Activated CD4-positive, alpha-beta T cell treated with anti-CD3 and anti-CD28 coated beads, Interleukin-2, amount 50 U/mL, for 48 hours (primary cell): ENCODE measurements at places on chromosomes 1 and 21.

GRCh38 chr1:184789884-184790283 lies 35.2 kb upstream of the EDEM3 start:
- no peak for DNase-seq

DNA sequence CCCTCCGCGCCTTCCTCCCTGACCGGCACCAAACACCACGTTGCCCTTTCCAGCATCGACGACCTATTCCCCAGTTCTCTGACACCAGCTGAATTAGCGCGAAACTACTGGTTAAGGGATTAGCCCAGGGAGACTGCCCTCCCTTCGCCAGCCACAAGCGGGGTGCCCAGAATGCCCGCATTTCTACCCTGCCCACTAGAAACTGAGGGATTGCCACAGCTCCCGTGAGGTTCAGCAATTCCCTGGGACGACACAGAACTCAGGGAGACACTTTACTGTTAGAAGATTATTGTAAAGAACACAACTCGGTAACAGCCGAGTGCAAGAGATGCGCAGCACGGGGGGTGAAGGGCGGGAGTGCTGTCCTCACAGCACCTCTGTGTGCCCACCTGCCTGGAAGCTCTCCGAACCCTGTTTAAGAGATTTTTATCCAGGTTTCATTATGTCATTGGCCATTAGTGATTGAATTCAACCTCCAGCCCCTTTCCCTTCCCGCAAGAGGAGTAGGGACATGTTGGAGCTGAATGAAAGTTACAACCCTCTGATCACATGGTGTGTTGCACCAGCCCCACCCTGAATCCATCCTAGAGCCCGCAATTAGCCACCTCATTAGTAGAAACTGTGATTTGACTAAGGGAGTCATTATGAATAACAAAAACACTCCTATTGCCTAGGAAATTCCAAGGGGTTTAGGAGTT lies 15.8 kb upstream of the RIPPLY3 start:
- no peak for DNase-seq

DNA sequence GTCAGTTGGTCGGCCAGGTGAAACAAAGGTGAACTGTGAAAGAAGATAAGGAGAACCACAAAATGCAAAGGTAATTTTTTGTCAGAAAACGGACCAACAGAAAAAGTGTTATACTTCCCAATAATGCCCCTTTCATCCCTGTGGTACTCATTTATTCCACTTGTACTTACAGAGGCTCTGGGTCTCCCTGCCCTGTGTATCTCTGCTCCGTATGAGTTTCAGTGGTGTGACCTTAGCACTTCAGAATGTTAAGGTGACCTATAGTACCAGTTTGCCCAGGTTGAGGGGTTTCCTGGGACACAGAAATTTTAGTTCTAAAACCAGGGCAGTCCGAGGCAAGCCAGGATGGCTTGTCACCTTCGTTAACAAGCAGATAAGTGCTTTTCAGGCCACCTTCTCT lies 254.8 kb downstream of the OLFM3 start:
- no peak for DNase-seq

DNA sequence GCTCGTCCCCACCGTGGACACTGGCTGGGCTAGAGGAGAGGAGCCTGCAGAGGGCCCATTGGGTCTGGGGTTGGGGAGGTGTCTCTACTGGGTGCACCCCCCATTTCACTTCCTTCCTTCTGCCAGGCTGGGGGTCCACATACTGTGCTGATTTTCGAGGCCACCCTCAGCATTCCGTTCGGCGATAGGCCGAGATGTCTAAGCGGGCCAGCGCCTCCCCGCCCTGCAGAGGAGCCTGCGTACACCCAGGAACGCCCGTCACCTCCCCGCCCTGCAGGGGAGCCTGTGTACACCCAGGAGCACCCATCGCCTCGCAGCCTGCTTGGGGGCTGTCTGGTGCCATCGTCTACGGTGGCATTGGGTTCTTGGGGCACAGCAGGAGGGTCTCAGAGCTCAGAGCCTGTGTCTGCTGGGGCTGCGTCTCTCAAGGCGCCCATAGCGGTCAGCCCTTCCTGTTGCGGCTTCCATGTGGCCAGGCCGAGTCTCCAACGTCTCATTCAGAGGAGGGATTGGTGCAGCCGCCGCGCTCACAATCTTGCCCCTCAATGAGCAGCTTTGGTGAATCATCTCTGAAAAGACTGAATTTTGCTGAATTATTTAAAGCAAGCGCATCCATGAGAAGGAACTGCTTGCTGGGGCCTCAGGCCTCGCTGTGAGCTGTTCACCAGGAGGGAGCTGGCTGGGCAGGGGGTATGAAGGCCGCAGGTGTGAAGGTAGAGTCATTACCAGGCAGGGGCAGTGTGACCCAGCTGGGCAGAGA lies 30.7 kb upstream of the AGPAT3 start:
- no peak for DNase-seq

DNA sequence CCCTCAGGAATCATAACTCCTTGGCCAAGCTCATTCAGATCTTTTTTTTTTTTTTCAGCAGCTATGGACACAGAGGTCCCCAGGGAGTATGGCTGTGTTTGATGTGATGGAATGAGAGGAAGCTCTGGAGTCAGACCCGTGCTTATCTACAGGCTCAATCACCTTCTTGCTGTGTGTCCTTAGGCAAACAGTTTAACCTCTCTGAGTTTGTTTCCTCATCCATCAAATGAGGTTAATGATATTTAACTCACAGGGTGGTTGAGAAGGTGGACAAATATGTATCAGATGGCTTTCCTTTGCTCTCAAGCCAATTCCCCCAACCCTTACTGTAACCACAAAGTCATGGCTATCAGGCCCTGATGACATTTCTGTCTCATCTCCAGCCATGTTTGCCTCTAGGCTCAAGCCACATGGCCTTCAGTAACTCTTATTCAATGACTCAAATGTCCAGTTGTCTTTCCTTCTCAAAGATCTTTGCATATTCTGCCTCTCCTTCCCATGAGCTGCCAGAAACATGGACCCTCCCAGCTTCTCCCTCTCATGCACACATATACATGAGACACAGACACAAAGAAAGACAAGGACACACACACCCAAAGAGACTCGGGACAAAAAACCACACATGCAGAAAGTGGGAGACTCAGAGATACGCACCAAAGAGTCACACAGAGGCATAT lies 303.5 kb upstream of the KAZN start:
- no peak for DNase-seq

GRCh38 chr1:238681021-238681420 lies 705.3 kb upstream of the CHRM3 start:
- DNase-seq, result no peak

DNA sequence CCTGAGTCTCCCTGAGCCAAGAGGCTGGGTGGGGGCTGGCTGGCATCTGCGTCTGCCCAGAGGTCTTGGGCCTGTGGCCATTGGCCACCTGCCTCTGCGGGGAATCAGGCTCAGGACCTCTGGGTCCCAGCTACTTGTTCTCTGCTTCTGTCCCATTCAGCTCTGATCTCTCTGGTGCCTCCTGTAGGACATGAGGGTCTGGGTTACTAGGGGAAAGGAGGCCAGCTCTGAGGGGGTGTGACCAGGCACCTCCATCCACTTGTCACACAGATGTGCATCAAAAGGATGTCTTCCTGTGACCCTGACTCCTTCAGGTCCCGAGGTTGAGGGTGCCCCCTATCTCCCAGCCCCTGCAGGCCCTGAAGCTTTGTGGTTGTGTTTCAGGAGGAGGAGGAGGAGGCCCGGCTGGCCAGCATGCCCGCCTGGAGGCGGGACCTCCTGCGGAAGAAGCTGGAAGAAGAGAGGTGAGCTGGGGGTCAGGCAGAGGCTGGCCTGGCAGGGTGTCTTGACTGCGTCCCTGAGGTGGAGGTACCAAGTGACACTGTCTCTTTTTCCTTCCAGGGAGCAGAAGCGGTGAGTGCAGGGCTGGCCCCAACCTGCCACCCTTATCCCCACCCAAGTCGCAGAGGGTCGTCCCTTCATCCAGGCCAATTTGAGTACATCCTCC lies 9.0 kb downstream of the TNFRSF25 start:
- no peak for DNase-seq

GRCh38 chr1:20174937-20175666 lies 10.8 kb upstream of the UBXN10 start:
- no peak for DNase-seq

- no peak for DNase-seq
These were observed 11.0 kb upstream of the TMEM200B start for GRCh38 chr1:29134695-29135028.

GRCh38 chr1:28631713-28632112 lies 11.2 kb downstream of the TAF12 start:
- DNase-seq, result no peak

DNA sequence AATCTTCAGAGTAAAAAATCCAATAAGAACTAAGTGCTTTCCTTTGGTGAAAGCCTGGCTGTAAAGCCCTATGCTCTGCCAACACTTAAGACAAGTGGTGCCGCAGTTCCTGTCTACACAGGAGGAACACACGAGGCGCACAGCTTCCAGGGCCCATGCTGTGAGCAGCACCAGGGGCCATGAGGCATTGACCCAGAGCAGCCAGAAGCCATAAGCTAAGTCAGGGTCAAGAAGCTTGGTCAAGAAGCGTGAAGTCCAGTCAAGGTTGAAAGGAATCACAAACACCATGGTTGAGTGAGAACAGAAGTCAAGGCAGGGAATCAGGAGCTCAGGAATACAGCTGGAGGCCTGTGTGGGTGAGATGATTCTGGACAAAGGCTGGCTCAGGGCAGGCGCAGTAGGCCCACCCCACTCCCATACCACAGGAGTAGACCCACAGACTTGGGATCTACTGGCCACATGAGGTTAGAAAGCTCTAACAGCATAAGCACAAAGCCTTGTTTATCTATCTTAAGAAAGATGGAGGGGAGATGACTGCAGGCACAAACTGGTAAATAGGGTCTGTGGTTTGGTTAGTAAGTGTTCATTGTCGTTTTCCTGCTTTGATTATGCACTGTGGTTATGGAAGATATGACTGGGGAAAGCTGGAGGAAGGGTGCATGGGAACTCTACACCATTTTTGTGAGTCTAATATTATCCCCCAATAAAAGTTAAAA lies 42.9 kb upstream of the RCAN3 start:
- DNase-seq, result no peak

DNA sequence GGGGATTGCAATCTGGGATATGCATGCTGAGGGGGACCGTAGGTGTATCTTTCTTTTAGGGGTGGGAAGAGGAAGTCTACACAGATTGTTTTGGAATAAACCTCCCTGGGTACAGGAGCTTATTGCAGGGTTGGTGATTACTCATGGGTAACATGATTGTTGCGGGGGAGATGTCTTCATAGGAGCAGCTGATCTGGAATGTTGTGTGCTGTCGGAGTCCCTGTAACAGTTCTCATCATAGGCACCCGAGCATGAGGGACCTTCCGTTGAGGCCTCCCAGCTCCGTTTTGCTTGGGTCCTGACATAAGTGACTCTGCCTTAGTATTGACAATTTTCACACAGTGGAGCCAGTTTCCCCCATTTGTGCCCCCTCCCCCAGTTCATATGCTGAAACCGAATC lies 4.2 kb upstream of the PRXL2B start:
- DNase-seq, result no peak

GRCh38 chr1:151897991-151898431 lies 11.3 kb downstream of the THEM4 start:
- DNase-seq, result peak; percentile 10

DNA sequence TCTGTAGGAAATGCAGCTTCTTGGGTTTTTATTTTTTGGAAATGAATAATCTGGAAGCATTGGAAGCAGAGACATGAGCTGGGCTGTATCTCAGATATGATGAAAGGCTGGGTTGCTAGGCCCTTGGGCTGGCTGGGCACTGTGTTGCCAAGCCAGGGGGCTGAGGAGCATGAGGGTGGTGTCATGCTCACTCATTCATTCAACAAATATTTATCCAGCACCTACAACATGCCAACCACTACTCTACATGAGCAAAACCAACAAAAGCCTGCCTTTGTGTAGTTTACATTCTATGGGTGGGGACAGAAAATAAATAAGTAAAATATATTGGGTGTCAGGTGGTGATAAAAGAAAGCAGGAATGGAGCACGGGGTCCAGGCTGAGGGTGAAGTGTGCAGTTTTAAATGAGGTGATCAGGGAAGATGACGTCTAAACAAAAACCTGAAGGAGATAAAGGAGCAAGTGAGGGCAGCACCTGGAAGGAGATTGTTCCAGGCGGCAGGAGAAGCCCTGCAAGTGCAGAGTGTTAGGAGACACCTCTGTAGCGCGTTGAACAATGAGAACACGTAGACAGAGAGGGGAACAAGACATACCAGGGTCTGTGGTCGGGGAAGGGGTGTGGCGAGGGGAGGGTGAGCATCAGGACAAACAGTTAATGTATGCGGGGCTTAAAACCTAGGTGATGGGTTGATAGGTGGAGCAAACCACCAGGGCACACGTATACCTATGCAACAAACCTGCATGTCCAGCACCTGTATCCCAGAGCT lies 10.9 kb downstream of the TAGLN2 start:
- no peak for DNase-seq

- DNase-seq, result no peak
These were observed 75.2 kb downstream of the PLPPR5 start for GRCh38 chr1:98929437-98929836.

DNA sequence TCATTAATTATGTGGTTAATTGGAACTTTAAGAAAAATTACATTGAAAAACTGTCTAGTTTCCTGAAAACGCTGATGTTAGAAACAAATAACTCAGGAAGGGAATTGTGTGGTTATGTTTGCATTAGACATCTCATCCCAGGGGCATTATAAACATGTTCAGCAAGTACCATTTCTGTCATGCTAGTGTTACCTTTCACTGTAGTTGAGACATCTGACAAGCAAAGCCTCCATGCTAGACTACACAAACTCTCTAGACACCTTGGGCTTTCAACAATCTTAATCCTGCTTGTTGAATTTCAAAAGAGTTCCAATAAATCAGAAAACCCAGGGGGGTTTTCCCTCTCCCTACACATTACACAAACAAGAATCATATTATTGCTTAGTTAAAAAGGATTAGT lies 536.8 kb downstream of the KCNT2 start:
- no peak for DNase-seq

DNA sequence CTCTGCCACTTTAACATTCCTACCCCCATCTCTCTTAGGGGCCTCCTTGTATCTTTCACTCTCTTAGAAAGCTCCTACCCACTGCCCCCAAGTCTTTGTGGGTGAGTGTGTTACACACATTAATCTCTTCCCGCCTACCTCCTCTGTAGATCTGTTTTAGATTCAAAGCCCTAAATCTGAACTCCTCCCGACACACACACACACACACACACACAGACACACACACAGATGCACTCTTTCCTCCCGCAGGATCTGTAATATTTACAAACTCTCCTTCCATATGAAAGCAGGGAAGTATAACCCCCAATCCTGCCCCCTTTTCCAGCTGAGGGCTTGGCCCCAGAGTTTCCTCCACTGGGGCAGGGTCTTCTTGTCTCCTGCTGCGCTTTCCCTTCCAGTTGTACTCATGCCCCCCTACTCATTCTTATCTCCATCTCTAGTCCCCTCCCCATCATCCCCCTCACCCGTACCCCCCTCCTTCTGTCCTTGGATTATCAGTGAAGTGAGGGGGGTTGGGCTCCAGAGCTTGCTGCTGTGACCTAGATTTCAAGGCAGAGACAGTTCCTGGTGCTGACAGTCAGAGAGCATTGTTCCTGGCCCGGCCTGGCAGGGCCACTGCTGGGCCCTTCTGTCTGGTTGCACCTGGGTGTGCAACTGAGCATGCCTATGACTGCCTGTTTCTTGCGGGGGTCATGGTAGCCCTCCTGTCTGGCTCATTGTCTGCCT lies 4.3 kb downstream of the PEA15 start:
- DNase-seq, result no peak

- DNase-seq, result no peak
These were observed 132.3 kb downstream of the BEND5 start for GRCh38 chr1:48644190-48644900.

GRCh38 chr1:221998781-221999180 lies 256.9 kb upstream of the DUSP10 start:
- DNase-seq, result no peak

GRCh38 chr1:58901008-58901407 lies 117.2 kb upstream of the JUN start:
- no peak for DNase-seq
